ENCODE measurements at places on chromosomes 7 and 10. TPM values are rescaled to one million over a fixed set of nuclear protein-coding genes. Genes with fewer than 3 reads are reported as not detected.

The PMS2 gene
- 22.6 TPM for total RNA-seq

The OR6B1 gene
- total RNA-seq, result not detected

The ASIC3 gene
- total RNA-seq, result 0.14 TPM

The ZPBP gene
- not detected for total RNA-seq

The CPA2 gene
- not detected for total RNA-seq

The GIMAP4 gene
- 0.28 TPM for total RNA-seq

The ZNF467 gene
- 0.28 TPM for total RNA-seq

The IDI2 gene
- total RNA-seq, result not detected

The TMEM176A gene
- 1.1 TPM for total RNA-seq

The TCAF2 gene
- 2.4 TPM for total RNA-seq

The PSMA2 gene
- 54.5 TPM for total RNA-seq

The KLLN gene
- total RNA-seq, result 0.37 TPM

The ACBD7 gene
- 0.43 TPM for total RNA-seq

The SH2B2 gene
- total RNA-seq, result 1.2 TPM

The STAG3 gene
- 0.28 TPM for total RNA-seq

The GARIN1A gene
- 0.43 TPM for total RNA-seq

The IFIT1 gene
- 13.7 TPM for total RNA-seq

The SPAM1 gene
- not detected for total RNA-seq

The EBLN1 gene
- total RNA-seq, result not detected

The STRIP2 gene
- total RNA-seq, result 4.3 TPM

The EN2 gene
- total RNA-seq, result under 0.01 TPM

The CPED1 gene
- total RNA-seq, result 40.5 TPM

The OR2A1 gene
- total RNA-seq, result not detected

The OIT3 gene
- 0.18 TPM for total RNA-seq

The RBP4 gene
- total RNA-seq, result not detected

The ZWINT gene
- total RNA-seq, result 4.3 TPM

The FRAT1 gene
- 2.4 TPM for total RNA-seq

The PRSS37 gene
- not detected for total RNA-seq

The NPFFR1 gene
- total RNA-seq, result not detected

The ELN gene
- 4.2 TPM for total RNA-seq

The PROSER2 gene
- total RNA-seq, result 1.1 TPM

The NANOS1 gene
- 0.14 TPM for total RNA-seq

The MMD2 gene
- not detected for total RNA-seq

The TYSND1 gene
- total RNA-seq, result 8.4 TPM

The SPDYE9 gene
- total RNA-seq, result not detected

The AP1S1 gene
- total RNA-seq, result 167 TPM

The CTAGE8 gene
- total RNA-seq, result 0.28 TPM

The MRC1 gene
- total RNA-seq, result under 0.01 TPM

The GPAM gene
- total RNA-seq, result 21.8 TPM

The PIK3AP1 gene
- 0.74 TPM for total RNA-seq

The ZNF485 gene
- 1.7 TPM for total RNA-seq

The ARPC1B gene
- 361 TPM for total RNA-seq

The PITRM1 gene
- 38.5 TPM for total RNA-seq

The SEMA3E gene
- total RNA-seq, result 2.0 TPM

The NYAP1 gene
- 0.14 TPM for total RNA-seq

The TEX36 gene
- not detected for total RNA-seq

The HK1 gene
- 169 TPM for total RNA-seq

The CDHR3 gene
- total RNA-seq, result 3.8 TPM

The TMEM26 gene
- total RNA-seq, result 0.92 TPM

The PRF1 gene
- total RNA-seq, result under 0.01 TPM

The FAM13C gene
- total RNA-seq, result 0.85 TPM

The CYP3A4 gene
- not detected for total RNA-seq

The APBB1IP gene
- 2.2 TPM for total RNA-seq

The ELMO1 gene
- total RNA-seq, result 5.6 TPM

Measured in smooth muscle cell of bladder (primary cell).